Right atrium auricular region (tissue), 2 donors: ENCODE measurements at places on chromosomes 4 and X. TPM values are rescaled to one million over a fixed set of nuclear protein-coding genes. Genes with fewer than 3 reads are reported as not detected.

- DNase-seq = no peak
Measured at GRCh38 chr4:86376850-86377249, 17.0 kb upstream of the MAPK10 start.

DNA sequence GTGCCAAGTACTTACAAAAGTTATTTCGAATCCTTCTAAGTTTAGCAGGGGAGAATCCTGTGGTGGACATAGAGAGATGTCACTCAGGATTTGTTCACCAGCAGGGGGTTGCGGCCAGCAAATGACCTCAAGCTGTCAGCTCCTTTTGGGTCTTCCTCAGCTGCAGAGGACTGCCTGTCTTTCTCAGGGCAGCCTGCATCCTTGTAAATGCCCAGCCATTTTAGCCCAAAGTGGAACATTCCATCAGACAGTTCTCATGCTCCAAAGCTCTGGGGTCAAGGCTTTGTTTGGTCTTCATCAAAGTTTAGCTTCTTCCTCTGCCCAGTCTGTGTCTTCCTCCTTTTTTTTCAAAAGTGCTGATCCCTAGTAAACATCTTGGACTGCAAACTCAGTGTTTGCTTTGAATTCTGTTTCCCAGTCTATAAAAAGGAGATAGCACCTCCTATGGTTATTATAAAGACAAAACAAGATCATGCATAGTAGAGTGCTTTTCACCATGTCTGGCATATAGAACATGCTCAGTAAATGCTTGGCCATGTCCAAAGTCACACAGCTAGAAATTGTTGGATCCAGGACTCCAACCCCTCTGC lies 156.4 kb upstream of the GATB start:
- DNase-seq = no peak

GRCh38 chr4:138961664-138962063 lies 53.9 kb upstream of the NOCT start:
- DNase-seq = no peak

DNA sequence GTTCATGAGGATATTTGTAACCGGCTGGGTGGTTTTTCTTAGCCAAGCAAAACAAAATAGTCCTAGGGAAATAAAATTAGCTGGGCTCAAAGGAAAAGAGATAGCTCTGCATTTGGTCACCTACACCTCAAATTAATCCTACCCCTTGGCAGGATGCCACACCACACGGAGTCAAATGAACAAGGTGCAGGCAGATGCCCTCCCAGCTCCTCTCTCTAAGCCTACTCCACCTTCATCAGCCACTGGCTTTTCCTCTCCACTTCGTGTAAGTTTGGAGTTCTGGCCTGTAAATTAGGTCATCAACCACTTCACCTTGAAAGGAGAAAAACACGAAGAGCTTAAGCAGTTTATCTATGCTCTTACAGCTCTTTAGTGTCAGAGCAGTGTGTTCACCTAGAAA lies 1.4 kb downstream of the DDIT4L start:
- no peak for DNase-seq

- DNase-seq = no peak
Measured at GRCh38 chrX:20672476-20672875, 405.8 kb upstream of the RPS6KA3 start.

DNA sequence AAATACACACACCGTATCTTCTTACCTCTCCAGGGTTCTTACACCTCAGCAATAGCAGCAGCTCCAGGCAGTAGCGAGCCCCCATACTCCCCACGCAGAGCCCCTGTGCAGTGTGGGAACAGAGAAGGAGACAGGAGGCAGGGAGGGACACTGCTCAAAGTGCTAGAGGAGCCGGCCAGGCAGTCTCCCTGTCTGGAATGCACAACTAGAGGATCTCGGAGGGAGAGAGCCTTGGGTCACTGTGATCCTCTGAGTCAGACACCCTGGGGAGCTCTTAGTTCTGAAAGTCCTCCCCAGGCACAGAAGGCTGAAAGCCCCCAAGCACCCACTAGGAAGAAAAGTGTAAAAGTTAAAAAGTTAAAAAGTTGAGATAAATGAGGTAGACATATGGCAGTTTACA lies 16.0 kb downstream of the AMELX start:
- no peak for DNase-seq

DNA sequence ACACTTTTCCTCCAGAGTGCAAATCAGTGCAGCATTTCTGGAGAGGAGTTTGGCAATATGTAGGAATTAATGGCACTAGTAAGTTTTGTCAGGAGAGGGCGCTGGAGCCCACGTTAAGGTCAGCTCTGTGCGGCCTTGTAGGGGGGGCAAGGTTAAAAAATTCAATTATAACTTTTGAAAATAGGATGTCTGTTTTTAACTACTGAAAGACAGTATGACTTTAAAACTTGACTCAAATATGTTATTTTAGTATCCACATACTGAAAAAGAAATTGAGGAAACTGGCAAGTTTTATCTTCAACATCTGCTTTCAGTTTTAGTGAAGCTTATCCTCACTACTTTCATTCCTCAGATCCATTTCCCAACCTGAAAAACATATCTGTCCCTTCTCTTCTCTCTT lies 30.9 kb upstream of the HSD17B13 start:
- DNase-seq = no peak

- DNase-seq = no peak
Measured at GRCh38 chr4:41257257-41257901, 651 bp downstream of the UCHL1 start.

Gene ZFP92
- 0.85 TPM for total RNA-seq

Gene F9
- not detected for total RNA-seq
